ENCODE measurements at places on chromosomes 3 and 15.

GRCh38 chr3:188472336-188472735 is 318.4 kb downstream of the LPP start:
- no peak for DNase-seq

DNA sequence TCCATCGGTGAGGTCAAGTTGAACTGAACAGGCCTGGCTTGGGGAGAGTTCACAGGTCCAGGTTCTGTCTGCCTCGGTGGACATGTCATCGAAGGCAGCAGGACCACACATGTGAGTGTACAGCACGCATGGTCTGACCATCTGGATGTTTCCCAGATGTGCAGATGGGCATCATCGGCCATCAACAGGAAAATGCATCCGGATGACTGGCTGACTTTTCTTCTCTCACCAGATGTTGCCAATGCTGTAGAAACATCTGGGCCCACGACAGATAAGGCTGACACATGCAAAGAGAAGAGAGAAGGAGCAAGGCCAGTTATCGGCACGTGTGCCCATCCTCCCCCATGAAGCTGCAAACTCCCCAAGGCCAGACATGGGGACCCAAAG is 45.1 kb downstream of the NOX5 start:
- DNase-seq: no peak

DNA sequence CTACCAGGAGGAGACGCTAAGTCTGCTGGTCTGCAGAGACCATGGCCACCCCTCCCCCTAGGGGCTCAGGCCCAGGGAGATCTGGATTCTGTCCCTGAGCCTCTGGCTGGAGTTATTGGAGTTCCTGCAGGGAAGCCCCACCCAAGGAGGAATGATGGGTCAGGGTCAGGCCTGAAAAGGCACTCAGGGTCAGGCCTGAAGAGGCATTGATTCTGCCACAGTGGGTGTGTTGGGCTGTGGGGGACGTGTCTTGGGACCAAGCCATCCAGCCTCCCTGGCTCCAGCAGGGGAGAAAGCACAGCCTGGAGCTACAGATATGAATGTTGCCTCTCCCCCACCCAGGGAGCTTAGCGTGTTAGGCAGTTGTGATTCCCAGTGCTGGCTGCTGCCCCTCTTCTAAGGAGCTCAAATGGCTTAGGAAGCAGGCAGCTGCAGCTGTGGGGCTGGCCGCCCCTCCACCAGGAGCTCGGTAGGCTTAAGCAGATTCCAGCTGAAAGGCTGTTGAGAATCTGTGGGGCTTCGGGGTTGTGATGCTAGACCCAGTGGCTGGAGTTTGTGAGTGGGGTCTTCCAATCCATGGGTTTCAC is 176.7 kb downstream of the CHL1 start:
- peak; percentile 51 for DNase-seq

DNA sequence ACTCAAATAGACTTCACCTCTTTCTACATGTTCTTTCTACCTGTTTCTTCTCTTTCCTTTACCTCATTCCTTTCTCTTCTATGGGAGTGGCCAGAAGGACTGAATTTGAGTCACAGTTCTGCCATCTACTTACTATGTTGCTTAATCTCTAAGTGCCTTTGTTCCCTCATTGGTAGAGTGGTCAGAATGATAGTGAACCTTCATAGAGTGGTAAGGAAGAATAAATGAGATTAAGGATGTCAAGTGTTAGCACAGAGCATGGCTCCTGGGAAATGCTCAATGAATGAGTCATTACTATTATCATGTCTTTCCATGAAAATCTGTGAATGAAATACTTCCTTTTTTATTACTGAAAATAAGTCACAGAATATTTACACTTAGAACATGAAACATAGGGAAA is 17.5 kb downstream of the TMEM207 start:
- no peak for DNase-seq

DNA sequence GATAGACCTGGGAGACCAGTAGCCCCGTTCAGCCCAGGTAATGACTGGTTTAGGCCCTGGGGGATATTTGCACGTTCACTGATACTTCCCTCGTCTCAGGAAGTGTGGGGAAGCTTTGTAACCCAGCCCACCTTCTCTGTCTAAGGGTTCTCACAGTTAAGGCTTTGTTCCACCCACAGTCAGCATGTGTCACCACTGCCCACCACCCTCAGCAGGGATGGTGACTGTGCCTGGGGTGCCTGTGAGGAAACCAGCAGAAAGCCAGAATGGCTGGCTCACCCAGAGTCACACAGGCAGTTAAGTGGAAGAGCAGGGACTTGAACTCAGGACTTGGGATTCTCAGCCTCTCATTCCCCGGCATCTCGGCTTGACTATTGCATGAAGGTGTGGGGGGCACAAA is 5.2 kb downstream of the KBTBD13 start:
- no peak for DNase-seq

GRCh38 chr15:49279521-49280456 is 109.7 kb downstream of the GALK2 start:
- no peak for DNase-seq

DNA sequence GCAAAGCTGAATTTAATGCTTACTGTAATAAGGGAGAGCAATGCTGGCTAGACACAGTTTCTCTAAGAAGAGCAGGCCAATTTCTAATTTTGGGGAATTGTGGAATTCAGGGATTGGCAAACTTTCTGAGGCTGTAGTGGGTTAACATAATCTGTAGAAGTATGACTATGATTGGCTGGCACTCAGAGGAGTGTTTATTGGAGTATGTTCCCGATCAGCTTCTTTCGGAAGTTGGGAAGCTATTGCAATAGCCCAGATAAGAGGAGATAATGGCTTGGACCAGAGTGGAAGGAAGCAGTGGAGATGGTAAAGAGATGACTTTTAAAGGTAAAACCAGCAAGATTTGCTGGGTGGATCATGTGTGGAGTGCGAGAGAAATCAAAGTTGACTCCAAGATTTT is 19.4 kb downstream of the TMOD3 start:
- no peak for DNase-seq

- DNase-seq: no peak
Measured at GRCh38 chr15:70060214-70060992, 37.3 kb downstream of the TLE3 start.

DNA sequence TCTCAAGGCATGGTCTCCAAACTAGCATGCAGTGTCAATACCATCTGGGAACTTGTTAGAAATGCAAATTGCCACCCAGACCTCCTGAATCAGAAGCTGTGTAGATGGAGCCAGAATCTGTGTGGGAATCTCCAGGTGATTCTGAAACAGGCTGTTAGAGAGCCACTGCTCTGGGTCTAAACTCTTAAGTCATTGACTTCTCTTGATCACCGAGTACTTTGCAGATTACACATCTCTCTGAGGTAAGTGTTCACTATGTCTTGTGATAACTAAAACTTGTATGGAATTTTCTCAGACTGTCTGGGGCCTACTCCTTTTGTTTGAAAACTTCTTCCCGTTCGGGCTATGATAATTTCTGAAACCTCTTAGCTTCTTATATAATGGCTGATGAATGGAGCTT is 315.6 kb downstream of the EDEM1 start:
- no peak for DNase-seq

GRCh38 chr3:37291275-37291700 is 116.9 kb upstream of the LRRFIP2 start:
- no peak for DNase-seq

DNA sequence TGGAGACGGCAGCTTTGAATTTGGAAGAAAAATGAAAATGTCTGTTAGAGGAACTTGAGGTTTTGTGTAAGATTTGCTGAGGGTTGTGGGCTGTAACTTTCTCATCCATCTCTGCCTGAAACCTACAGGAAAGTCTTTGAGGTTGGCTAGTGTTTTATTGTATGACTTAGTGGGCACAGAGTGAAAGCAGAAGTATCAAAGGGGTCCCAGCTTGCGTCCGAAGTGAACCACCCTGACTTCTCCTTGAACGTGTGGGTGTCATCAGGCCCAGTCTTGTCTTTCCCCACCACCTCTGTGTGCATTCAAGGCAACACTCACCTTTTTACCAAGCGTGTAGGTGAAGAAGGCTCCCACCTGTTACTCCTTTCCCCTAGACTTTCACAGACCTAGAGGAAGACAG is 682.1 kb upstream of the CFAP20DC start:
- DNase-seq: no peak

DNA sequence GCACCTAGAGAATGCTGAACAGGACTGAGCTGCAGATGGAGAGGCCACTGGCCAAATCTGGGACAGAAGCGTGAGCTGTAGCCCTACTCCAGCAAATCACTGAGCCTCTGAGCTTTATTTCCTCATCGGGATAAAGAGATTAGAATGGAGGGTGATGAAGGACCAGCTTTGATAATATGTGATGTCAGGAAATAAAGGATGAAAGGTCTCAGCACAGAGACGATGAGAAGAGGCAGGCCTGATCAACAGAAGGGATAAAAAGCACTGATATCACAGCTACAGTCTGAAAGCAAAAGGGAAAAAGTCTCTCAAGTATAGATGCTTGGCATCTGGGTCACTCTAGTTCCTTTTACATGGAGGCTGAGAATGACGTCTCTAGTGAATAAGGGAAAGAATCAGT is 70.0 kb downstream of the DHX30 start:
- no peak for DNase-seq

DNA sequence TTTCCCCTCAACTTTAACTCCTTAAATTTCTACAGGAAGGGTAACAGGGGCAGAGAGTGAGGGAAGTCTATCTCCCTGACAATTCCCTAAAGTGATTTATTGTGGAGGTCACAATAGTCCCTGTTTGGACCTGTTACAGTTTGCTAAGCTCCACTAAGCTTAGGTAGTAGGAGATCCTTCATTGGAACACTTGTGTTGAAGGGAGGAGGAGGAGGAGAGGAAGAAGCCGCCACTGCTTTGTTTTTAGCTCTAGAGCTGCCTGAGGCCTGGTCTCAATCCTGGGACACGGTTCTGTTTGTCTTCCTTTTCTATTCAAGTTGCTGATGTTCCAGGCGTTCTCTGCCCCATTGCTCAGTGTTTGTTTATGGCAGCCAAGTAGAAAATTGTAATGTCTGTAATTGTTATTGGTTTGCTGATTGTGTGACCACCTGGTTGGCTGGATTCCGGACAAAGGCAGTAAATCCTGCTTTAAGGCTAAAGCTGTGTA is 48.4 kb downstream of the HES1 start:
- no peak for DNase-seq

- no peak for DNase-seq
Measured at GRCh38 chr3:189288348-189289235, 116.8 kb downstream of the TPRG1 start.

- no peak for DNase-seq
Measured at GRCh38 chr3:169362301-169362700, 301.2 kb downstream of the MECOM start.

GRCh38 chr3:114502204-114502603 is 208.4 kb downstream of the TIGIT start:
- no peak for DNase-seq

- DNase-seq: no peak
Measured at GRCh38 chr3:120708408-120708807, 26.4 kb upstream of the HGD start.

DNA sequence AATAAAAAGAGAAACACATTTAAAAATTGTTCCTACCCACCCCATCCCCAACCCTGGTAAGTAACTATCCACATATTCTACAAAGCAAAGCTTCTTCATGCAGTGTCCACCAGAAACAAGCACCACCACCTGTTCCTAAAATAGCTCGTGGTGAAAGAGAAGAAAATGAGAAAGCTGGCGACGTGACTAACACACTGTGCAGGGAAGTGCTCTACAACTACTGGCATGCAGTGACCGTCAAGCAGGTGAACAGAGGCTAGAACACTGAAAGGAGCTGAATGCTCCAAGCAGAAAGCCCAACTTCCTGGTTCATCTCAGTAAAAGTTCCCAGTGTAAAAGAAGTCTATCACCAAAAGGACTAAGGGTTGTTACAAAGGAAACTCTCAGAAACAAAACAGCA is 80.7 kb downstream of the NR2E3 start:
- DNase-seq: no peak

- DNase-seq: no peak
Measured at GRCh38 chr3:126951561-126951960, 31.4 kb upstream of the PLXNA1 start.

GRCh38 chr15:94206463-94207167 is 24.7 kb upstream of the MCTP2 start:
- no peak for DNase-seq

GRCh38 chr15:78276064-78276943 is 11.9 kb downstream of the DNAJA4 start:
- no peak for DNase-seq

GRCh38 chr15:101009176-101009575 is 90.0 kb downstream of the LRRK1 start:
- peak; percentile 27 for DNase-seq

GRCh38 chr15:38312190-38312589 is 59.6 kb downstream of the SPRED1 start:
- DNase-seq: no peak

GRCh38 chr3:139202226-139202958 is 141.4 kb upstream of the MRPS22 start:
- peak; percentile 69 for DNase-seq

- DNase-seq: no peak
Measured at GRCh38 chr3:127853681-127854080, 31.4 kb upstream of the MGLL start.

GRCh38 chr3:185421577-185422232 is 58.8 kb downstream of the MAP3K13 start:
- no peak for DNase-seq

DNA sequence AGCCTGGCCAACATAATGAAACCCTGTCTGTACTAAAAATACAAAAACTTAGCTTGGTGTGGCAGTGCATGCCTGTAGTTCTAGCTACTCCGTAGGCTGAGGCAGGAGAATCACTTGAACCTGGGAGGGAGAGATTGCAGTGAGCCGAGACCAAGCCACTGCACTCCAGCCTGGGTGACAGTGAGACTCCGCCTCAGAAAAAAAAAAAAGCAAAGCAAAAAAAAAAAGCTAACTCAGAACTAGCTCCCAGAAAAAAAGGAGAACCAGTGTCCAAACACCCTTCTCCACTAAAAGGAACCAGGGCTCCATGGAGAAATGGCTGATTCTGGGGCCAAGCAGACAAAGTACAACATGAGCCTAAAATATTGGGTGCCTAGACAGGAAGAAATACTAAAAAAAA is 16.7 kb upstream of the CRTC3 start:
- DNase-seq: no peak

DNA sequence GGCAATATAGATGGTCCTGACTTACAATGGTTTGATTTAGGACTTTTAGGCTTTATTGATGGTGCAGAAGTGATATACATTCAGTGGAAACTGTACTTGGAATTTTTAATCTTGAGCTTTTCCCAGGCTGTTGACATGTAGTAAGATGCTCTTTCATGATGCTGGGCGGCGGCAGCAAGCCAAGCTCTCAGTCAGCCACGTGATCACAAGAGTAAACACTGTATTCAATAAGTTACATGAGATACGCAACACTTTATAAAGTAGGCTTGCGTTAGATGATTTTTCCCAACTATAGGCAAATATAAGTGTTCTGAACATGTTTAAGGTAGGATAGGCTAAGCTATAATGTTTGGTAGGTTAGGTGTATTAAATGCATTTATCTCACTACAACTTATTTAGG is 17.9 kb downstream of the PARP9 start:
- DNase-seq: no peak

- DNase-seq: no peak
Measured at GRCh38 chr3:134018406-134018805, 11.3 kb downstream of the SLCO2A1 start.

All from ecto neural progenitor cell (in vitro differentiated cells).